Activated CD4-positive, alpha-beta T cell treated with anti-CD3 and anti-CD28 coated beads, Interleukin-2, amount 50 U/mL, for 24 hours (primary cell): ENCODE measurements at places on chromosomes 6 and 20.

- no peak for DNase-seq
Measured at GRCh38 chr6:20217324-20217855, 5.1 kb upstream of the MBOAT1 start.

DNA sequence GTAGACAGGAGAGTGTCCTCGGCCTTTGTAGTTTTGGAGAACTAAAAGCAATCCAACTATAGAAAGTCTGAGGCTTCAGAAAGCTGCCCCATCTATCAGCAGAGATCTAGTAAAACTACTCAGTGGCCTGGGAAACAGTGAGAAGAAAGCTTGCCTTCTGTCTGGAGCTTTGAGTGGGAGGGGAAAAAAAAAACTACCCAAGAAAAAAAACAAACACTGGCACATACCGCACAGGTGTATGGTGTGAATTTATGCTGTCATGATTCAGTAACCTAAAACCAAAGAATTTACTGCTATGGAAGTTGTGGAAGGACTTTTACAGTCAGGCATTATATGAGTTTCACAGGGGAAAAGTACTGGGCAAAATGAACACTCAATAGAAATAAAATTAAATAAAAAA, 280.5 kb downstream of the ADGRB3 start:
- no peak for DNase-seq

DNA sequence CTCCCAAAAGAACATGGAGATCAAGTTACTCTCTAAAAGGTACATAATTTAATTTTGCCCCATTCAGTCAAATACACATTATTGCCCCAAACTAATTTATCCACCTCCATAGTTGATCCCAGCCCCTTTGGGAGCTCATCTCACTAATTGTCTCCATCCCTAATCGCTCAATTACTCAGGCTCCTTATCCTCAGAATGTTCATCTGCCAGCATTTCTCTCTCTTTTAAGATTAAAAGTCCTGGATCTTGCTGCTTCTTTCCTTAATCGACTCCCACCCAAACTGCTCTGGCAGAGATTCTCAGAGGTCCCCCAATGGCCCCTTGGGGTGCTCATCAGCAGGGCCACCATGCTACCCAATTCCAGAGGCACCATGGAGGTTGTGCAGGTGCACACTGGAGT, 18.4 kb upstream of the NNAT start:
- DNase-seq = no peak

DNA sequence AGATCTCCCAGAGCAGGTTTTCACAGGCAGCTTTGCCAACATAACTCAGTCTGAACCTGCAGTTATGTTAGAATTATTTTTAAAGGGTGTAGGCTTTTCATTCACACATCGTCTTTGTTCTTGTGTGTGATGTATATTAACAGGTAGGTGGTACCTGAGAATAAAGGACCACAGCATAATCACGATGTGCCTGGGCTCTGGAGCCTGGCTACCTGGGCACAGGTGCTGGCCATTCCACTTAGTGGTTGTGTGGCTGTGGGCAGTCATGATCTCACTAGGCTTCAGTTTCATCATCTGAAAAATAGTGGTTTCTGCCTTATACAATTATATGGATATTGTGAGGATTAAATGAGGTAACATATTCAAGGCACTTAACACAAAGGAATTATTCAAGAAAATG, 6.4 kb downstream of the CD109 start:
- DNase-seq = no peak
